Right atrium auricular region (tissue), 2 donors: ENCODE measurements at places on chromosomes 5 and 9.

- DNase-seq: no peak
These were observed 33.8 kb upstream of the ANXA2R start for GRCh38 chr5:43073597-43074546.

DNA sequence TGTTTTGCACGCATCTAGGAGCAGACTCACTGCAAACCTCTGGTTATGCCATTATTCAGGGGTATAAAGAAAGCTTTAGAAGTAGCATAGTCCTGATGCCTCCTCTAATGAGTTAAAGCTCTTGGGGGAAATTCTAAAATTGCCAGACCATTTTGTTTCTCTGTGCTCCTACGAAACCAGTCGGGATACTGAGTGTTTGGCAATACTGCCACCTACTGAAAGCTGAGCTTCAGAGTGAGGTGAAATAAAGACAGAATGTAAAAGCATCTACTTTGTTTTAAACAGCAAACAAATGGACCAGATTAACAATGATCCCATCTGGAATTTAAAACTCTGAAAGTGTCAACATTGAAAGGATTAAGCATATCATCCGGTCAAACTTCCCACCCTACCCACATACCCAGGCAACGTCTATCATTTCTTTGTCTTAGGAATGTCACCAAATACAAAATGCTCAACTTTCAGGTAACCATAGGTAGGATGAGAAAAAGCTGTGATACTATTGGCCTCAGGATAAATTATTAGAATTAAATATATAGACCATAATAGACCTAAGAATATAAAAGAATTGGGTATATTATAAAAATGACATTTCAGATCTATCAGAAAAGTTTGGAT lies 77.8 kb upstream of the SHISAL2B start:
- no peak for DNase-seq

- DNase-seq: no peak
These were observed 12.8 kb downstream of the OSTF1 start for GRCh38 chr9:75101004-75101588.

DNA sequence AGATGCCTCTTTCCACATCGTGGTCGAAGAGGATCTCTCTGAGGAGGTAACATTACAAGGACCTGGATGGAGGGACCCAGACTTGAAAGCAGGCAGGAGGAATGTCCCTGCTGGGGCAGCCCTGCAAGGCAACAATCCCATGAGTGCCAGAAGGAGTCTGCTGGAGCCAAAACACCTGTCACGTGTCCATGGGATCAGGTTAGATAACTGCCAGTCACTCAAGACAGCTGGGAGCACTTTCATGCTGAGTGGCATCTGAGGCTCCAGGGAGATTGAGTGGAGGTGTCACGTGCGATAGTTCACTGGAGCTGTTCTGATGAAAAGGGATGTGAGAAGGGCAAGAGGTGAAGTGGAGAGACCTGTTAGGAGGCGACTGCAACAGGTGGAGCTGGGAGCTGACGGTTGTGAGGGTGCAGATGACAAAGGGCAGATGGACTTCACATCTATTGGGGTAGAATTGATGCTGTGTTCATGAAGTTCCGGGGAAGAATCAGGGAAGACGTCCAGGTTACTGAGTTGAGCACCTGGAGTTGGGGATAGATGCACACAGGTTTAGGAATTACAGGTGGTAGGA lies 68.4 kb downstream of the ICE1 start:
- DNase-seq: no peak

- no peak for DNase-seq
These were observed 185.8 kb upstream of the ELAVL2 start for GRCh38 chr9:24011881-24012280.

DNA sequence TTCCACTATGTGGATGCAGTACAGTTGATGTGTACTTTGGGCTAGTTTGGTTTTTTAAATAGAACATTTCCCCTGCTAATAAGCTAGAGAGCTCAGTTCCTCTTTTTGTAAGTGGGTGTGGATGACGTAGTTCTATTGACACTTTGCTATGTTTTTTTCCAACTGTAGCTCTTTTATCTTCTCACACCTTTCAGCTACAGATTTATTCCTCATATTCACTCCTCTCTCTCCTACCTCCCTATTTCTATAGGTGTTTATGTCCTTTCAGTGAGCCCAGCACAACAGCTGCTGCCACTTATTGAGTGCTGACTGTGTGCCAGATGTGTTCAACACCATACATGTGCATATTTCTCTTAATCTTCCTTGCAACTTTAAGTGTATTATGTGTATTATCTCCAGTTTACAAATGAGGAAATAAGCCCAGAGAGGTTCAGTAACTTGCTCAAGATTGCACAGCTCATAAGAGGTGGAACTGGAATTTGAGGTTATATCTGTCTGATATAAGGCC lies 215.7 kb downstream of the SEMA6A start:
- no peak for DNase-seq

DNA sequence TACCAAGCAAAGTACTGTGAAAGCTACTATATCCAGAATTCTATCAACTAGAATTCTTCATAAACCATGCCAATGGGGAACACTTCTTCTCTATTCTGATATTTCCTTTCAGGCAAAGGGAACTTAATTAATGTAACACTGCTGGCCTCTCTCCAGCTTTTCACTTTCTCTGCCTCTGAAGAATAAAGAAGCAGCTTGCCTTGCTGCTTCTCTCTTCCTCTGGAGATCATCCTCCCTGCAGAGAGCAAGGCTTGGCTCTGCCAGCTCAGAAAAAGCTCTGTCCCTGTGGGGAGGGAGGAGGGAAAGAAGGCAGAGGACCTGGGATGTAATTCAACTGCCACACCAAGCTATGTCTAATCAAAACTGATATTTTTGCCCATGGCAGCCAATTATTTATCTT lies 6.5 kb downstream of the CTNND2 start:
- no peak for DNase-seq

- no peak for DNase-seq
These were observed 6.8 kb upstream of the FCHSD1 start for GRCh38 chr5:141657937-141658545.

DNA sequence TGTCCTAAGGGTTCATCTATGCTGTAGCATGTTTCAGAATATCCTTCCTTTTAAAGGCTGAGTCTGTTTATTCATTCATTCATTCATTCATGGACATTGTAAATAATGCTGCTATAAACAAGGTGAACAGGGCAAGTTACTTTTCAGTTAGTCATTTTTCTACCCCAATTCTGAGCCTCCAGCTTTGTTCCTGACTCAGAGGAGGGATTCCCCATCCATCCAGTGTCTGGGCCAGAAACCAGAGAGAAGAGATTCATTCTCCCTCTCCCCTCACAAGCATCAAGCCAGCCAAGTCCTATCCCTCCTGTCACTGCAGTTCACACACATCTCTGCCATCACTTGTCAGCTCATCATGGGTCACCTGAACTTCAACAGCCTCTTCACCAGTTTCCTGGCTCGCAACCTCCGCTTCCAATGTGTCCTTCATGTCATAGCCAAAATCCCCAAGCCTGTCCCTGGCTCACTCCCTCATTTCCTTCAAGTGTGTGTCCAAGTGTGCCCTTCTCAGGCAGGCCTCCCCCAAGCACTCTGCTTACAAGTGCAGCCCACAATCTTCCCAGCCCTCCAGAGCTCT lies 203.0 kb downstream of the TTLL11 start:
- DNase-seq: no peak

GRCh38 chr5:169223595-169223953 lies 77.4 kb downstream of the SLIT3 start:
- DNase-seq: no peak

DNA sequence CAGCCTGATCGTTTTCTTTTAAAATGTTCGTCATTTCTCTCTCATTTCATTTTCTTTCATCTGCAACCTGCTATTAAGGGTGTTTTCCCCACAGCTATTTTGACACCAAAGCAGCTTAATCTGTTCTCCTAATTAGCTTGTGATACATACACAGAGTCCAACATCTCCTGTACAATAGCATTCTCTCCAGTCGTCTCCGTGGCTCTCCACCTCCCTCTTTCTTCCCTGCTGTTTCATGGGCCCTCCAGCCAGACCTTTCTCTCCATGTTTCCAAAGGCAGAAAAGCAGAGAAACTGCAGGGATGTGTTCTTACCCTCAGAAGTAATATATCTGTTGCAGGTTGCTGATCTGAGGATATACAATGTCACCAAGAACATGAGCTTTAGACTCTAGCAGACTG lies 88.8 kb upstream of the SPOCK1 start:
- DNase-seq: no peak

DNA sequence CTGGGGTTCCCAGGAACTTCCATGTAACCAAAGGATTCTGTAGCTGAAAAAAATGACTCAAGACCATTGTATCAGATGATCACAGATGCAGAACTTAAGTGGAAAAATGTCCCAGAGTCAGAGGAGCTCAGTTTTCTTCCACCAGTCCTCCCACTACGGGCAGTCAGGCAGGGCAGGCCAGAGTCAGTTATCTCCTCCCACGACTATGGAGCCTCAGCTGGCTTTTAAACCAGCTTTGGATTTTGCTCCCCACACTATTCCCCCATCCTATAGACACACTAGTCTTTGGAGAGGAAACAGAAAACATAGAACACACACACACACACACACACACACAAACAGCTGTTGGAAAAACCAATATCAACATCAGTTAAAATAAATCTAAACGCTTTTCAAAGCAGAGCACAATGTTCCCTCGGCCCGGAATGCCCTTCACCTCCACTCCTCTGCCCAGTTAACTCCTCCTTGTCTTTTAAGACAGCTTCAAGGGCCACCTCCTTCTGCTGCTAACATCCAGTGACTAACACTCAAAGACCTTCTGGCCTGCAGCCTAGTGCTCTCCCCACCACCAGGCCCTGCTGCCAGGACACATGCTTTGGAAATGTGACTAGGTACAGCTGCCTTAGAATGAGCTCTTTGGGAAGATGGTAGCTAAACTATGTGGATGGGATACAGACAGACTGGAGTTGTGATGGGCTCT lies 56.8 kb downstream of the NIPAL4 start:
- DNase-seq: peak; percentile 84

DNA sequence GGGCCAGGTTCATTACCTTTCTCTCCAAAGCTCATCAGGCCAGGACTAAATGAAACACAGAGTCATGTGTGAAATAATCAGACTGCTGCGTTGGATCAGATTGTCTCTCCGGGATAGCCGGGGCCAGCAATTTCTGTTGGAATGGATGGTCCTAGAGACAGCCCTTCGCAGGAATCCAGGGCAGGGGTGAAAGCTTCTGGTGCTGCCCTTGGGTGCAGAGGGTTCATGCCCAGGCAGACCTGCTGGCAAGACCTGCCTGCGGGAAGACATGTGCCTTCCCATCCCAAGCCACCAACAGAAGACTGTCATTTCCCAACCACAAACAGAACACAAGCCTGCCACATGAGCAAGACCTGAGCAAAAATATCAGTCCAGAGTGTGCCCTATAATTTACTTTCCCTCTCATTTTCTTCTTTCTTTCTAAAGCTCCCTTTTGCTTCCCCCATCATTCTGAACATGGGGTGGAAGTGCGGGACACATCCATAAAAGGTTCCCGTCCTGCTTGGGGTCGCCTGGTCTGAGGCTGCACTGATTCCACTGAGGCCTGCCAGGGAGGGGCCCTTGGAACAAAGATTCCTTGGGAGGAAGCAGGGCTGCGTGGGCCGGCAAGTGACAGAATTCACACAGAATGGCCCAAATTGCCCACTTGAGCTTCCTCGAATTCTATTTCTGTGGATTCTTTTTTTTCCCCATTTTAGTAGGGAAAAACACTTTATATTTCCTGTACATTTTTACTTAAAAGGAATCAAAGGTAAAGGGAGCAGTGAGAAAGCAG lies 57.3 kb downstream of the UBE2QL1 start:
- no peak for DNase-seq

DNA sequence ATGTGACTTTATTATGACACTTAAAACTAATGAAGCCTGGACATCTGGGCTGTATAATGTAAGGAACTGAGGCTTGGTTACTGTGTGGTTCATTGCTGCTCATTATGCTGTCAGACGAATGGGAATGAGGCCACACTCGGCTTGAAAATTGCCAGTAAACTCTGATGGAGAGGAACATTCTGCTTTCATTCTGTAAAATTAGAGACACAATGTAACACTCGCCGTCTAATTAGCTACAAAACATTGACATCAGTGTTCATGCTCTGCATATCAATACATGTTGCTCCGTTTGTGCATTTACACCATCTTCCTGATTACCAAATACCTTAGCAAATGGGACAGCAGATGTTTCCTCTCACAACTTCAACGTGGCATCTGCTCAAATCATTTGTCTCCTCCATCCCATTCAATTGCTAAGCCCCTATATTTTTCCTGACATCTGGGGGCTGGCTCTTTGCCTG lies 133.0 kb downstream of the SLC28A3 start:
- no peak for DNase-seq

DNA sequence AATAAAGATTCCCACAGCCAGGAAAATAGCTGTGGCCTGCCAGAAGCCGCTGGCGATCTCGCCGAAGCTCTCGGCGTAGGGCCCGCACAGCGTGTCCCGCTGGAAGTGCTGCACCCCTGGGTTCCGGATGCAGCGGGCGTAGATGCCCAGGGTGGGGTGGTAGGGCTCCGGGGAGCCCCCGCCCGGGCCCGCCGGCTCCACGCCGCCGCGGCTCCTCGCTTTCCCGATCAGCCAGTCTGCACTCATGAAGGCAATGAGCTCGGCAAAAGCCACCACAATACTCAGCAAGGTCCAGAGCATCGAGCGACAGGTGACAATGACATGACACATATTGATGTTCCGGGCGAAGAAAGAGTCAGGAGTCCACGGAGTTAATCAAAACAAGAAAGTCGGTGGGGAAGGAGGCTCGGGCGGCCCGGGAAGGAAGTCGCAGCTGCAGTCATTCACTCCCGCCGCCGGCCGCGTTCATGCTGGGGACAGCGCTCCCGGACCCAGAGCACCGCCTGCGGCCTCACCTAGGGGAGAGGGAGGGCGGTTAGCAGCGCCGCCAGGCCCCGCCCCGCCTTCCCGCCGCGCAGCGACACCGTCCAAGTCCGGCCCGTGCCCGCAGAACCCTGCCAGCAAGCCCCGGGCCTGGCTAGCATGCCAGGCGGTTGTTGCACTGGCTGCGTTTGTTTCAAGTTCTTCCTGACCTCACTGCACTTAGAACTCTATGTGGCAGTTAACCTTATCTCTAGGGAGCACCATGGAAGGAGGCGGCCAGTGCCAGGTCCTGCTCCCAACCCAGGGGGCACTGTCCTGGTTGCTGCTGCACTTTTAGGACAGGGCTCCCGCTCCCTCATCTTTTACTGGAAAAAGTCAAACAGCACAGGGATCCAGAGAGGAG lies 138.4 kb downstream of the LHFPL2 start:
- peak; percentile 74 for DNase-seq
